ENCODE measurements at places on chromosomes 11 and 22.

- no peak for DNase-seq
These were observed 48.7 kb downstream of the RPS6KA4 start for GRCh38 chr11:64407630-64408029.

- DNase-seq, result no peak
These were observed 53.3 kb upstream of the PTPN5 start for GRCh38 chr11:18844753-18845367.

DNA sequence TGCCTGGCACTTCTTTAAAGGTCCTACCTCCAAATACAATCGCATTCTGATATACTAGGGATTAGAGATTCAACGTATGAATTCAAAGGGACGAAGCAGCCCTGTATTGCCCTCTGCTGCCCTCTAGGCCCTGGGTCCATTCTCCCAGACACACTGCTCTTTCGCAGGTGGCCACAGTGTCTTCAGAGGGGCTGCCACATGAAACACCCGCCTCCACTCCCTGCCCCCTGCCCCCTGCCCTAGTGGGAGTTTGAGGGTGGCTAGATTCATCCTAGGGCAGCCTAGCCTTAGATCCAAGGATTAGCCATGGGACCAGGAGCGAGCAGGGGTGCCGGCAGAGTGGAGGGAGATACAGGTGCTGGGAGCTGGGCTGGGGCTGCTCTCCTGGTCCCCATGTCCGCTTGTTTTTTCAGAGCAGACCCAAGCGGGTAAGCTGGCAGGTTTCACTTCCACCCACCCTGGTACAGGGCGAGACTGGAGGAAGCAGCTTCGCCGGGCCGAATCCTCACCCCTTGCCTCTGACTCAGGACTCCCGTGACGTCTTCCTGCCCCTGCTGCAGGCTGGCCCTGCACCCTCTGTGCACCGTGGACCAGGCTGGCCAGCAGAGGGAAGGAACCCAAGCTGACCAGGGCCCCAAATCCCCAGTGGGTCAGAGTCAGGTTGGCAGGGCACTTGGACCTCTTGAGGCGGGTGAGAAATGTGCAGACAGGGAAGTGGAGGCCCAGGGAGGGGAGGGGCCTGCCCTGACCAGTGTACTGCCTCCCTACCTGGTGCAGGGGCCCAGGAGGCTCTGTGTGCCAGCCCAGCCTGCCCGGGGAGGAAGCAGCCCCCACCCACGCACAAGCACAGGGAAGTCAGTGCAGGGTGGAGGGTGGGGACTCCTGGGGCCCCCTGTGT lies 28.4 kb upstream of the HMOX1 start:
- DNase-seq, result peak; percentile 46

DNA sequence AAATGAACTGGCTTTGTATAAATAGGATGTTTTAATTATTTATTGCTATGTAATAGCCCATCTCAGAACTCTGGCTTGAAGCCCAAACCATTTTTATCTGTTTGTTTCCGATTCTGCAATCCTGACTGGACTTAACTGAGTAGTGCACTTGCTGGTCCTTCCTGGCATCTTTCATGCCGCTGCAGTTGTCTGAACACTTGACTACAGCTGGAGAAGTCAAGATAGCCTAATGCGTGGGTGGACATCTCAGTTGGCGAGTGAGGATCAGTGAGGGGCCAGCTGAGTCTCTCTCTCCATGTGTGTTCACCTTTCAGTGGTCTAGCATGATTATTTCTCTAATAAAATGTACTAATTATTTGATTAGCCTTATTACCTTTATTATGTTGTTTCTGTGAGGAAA lies 105.8 kb downstream of the PRMT3 start:
- DNase-seq, result no peak

- no peak for DNase-seq
These were observed 585.2 kb downstream of the BRD1 start for GRCh38 chr22:49242480-49242879.

DNA sequence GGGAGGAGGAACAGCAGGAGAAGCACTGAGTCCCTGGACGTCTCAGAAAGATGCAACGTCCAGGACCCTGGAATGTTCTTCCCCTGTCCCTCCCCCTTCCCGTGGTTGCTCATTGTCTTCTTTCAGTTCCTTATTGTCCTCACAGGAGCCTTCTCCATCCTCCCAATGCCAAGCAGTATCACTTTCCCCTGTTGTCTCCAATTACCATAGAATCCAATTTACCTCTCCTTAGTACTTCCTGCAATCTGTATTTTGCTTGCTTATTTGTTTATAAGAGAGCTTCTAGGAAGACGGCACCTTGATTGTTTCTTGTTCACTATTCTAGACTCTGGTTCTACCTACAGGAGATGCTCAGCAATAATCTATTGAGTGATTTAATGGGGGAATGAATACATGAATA lies 1273.7 kb downstream of the LRRC4C start:
- DNase-seq, result no peak

DNA sequence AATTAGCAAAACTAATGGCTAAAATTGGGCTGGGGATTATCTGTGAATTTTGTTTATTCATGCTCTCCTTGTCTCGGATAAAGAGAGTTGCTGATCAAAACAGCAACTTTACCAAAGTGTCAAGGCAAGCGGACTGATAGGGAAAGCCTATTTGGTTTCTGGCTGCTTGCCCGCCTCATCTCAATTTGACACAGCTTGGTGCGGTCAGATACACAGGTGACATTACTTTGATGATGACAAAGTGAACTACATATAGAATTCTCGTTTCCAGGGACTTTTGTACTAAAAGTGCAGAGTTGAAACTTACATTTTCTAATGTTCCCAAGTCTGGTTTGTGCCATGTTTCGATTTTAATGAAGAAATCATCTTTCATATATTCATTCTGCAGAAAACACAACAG lies 22.8 kb downstream of the PITPNB start:
- no peak for DNase-seq

GRCh38 chr11:8442301-8442700 lies 151.7 kb downstream of the STK33 start:
- no peak for DNase-seq

GRCh38 chr11:94032066-94032465 lies 10.9 kb downstream of the HEPHL1 start:
- no peak for DNase-seq

DNA sequence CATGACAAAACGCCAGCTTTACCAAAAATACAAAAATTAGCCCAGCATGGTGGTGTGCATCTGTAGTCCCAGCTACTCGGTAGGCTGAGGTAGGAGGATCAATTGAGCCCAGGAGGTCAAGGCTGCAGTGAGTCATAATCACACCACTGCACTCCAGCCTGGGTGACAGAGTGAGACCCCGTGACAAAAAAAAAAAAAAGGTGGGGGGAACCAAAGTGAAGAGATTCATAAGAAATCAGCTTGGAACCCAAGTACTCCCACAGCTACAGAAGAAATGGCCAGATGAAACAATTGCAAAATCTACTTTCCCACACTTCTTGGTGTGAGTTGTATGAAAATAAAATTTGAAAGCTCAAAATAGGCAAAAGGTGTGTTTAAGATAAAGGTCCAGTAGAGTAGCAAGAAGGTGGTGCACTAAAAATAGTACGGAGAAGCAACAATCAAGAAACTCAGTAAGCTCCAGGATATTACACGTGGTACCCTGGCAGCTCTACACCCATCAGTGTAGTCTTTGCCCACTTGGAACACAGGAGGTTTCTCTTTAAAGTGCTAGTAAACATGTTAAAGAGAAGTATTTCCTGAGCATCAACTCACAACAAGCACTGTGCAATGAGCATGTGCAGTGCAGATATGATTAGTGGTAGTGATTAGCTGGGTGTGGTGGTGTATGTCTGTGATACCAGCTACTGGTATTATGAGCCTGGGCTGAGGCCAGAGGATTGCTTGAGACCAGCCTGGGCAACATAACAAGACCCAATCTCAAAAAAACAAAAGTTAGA lies 5.3 kb downstream of the HARBI1 start:
- no peak for DNase-seq

DNA sequence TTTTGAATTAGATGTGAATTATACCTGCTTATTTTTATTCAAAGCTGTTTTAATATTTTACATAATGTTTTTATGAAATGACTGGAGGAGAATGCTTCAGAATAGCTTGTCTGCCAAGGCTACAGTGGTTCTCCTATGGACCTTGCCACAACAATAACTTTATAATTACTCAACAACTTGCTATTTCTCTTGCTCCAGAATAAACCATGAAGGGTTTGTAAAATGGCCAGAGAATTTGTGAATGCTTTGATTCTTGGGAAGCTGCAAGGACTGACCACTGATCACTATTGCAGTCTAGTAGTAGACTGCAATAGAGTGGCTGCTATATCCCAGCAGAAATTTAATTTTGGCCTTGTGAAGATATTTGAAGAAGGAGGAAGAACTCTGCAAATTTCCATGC lies 199.7 kb downstream of the FAT3 start:
- no peak for DNase-seq
